Caco-2 (cell line): ENCODE measurements at places on chromosomes 6 and 20. TPM values are rescaled to one million over a fixed set of nuclear protein-coding genes. Genes with fewer than 3 reads are reported as not detected.

The IPCEF1 gene
- 1.4 and 1.9 TPM in 2 replicates for total RNA-seq

The C2 gene
- total RNA-seq: 4.8 and 4.9 TPM in 2 replicates

The LRFN2 gene
- total RNA-seq: not detected in 2 replicates

The C6orf58 gene
- not detected in 2 replicates for total RNA-seq

The BTN1A1 gene
- 7.3 and 8.3 TPM in 2 replicates for total RNA-seq

The CD109 gene
- 0.18 and 0.19 TPM in 2 replicates for total RNA-seq

The SGK2 gene
- total RNA-seq: 5.2 and 6.6 TPM in 2 replicates

The TREML2 gene
- total RNA-seq: not detected in 2 replicates

The HTR1E gene
- not detected in 2 replicates for total RNA-seq

- H3K36me3 ChIP-seq: no peaks in the 10 kb centered on the region
- H3K4me1 ChIP-seq: peaks cover 3% of the 10 kb centered on the region
- no peaks in the 10 kb centered on the region for H3K27me3 ChIP-seq
- no peak overlapping the region for H3K4me3 ChIP-seq
- DNase-seq: no peak
- H3K27ac ChIP-seq: no peak overlapping the region
These were observed 43.6 kb downstream of the SOBP start for GRCh38 chr6:107533415-107534059.

- no peak for DNase-seq
- H3K27ac ChIP-seq: no peak overlapping the region
- no peak overlapping the region for H3K4me3 ChIP-seq
These were observed 108.6 kb downstream of the CEBPB start for GRCh38 chr20:50299325-50299629.

DNA sequence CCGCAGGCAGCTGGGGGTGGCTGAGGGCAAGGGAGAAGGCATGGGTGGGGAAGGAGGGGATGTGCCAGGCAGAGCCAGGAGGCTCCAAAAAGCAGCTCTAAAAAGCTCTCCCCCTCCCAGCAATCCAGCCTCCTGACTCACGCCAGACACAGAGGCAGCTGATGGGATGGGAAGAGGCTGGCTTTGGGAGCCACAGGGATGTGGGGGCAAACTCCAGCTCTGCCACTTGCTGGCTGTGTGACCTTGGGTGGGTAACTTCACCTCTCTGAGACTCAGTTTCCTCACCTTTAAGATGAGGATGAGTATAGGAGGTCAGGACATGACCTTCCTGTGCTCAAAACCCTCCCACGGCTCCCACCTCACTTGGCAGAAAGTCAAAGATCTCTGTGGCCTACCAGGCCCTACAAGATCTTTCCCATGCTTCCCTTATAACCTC is 148.9 kb downstream of the CEBPB start:
- DNase-seq: no peak
- H3K36me3 ChIP-seq: no peaks in the 10 kb centered on the region
- no peak overlapping the region for H3K27ac ChIP-seq
- H3K27me3 ChIP-seq: no peaks in the 10 kb centered on the region
- H3K4me3 ChIP-seq: no peak overlapping the region
- H3K4me1 ChIP-seq: peaks cover 8% of the 10 kb centered on the region

- H3K4me3 ChIP-seq: no peak overlapping the region
- DNase-seq: no peak
- no peak overlapping the region for H3K27ac ChIP-seq
- H3K27me3 ChIP-seq: no peaks in the 10 kb centered on the region
- peaks cover 27% of the 10 kb centered on the region for H3K4me1 ChIP-seq
These were observed 363.5 kb downstream of the SYNE1 start for GRCh38 chr6:152273638-152274037.

- H3K27ac ChIP-seq: no peak overlapping the region
- H3K36me3 ChIP-seq: no peaks in the 10 kb centered on the region
- no peak for DNase-seq
- no peaks in the 10 kb centered on the region for H3K4me1 ChIP-seq
- no peak overlapping the region for H3K4me3 ChIP-seq
- H3K27me3 ChIP-seq: no peaks in the 10 kb centered on the region
These were observed 214.0 kb downstream of the WDR27 start for GRCh38 chr6:169487579-169488436.

- no peak overlapping the region for H3K4me3 ChIP-seq
- H3K27me3 ChIP-seq: no peaks in the 10 kb centered on the region; the same call in none of the 2 replicates
- no peak for DNase-seq
- H3K27ac ChIP-seq: no peak overlapping the region
- peaks cover 6% of the 10 kb centered on the region; the same call in 1 of the 2 replicates for H3K4me1 ChIP-seq
- 0 out of 2 replicates have a peak, but pooled peaks cover 2% of the 10 kb centered on the region for H3K36me3 ChIP-seq
These were observed 316.0 kb downstream of the TFAP2C start for GRCh38 chr20:56945057-56945456.

DNA sequence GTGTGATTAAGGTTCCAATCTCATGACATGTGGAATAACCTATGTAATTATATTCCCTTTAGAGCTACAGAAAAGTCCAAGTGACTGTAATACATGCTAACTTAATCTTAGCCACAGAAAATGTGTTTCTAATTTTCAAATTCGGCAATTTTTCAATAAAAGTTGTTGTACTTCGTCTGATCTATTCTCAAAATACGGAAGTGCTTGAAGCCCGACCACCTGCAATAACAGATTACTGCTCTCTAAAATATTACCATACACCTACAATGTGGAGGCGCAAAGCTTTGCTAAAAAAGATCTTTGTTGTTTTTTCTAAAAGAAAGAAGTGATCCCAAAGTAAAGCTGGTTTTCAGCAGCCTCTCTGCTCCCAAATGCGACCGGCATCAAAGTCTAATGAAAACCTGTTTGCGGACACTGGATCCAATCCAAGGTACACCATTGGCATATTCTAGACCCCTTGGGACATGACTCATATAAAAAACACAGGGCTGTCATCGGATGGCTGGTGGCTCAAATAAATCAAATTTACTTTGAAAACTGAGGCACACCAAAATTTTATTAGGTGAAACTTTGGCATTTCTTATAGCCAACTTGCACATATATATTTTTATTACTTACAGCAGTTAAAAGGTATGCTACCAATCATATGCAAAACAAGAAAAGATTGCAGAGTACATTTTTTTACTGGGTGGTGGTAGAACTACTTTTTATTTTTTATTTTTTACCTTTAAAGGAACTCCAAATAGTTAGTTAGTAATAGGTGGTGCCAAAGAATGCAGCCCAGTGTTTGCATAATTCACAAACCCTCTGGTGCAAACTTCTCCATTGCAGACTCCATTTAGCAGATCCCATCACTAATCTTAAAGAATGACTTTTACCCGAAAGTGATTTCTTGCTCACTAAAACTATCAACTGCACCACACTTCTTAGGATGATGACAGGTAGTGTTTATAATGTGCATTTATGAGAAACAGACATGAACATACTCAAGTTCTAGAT is 118.7 kb upstream of the TBX18 start:
- no peak overlapping the region for H3K27ac ChIP-seq
- no peaks in the 10 kb centered on the region for H3K27me3 ChIP-seq
- DNase-seq: no peak
- no peak overlapping the region for H3K4me3 ChIP-seq
- H3K36me3 ChIP-seq: no peaks in the 10 kb centered on the region

DNA sequence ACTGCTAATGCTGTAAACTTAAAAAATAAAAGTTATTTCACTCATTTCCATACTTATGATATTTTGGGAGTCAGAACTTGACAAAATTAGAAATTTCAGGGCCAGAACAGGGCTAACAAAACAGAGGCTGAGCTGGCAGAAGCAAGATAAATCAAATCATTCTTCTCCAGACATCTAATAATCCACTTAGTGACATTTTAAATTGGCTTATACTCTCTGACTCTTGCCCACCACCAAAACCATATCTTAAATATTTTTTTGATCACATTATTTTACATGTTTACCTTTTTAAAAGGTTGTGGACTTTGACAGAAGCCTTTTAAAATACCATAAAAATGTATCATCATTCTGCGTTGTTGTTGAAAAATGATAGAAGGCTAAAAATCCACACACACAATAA is 116.5 kb downstream of the LMBRD1 start:
- H3K4me1 ChIP-seq: no peaks in the 10 kb centered on the region
- no peaks in the 10 kb centered on the region for H3K36me3 ChIP-seq
- no peak overlapping the region for H3K27ac ChIP-seq
- H3K4me3 ChIP-seq: no peak overlapping the region
- H3K27me3 ChIP-seq: no peaks in the 10 kb centered on the region
- DNase-seq: no peak

- H3K36me3 ChIP-seq: no peaks in the 10 kb centered on the region
- H3K27ac ChIP-seq: no peak overlapping the region
- peaks cover 7% of the 10 kb centered on the region for H3K4me1 ChIP-seq
- H3K4me3 ChIP-seq: no peak overlapping the region
- DNase-seq: peak; percentile 42
These were observed 1382.8 kb upstream of the DEFB115 start for GRCh38 chr20:29874476-29875202.

DNA sequence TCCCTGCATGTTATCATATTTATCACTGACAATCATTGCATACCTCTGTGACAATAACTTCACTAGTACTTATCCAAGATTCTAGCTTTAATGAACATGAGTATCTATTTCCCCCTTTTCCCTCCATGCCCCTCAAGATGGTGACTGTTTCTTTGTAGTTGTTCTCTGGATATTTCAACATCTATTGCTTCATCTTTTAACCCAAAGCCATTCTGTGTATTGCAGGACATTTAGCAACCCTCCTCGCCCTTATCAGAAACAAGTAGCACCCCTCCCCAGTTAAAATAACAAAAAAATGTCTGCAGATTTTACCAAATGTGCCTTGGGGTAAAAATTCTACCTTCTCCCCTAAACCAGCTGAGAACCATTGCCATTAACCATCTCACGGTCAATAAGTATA is 979.8 kb upstream of the MANEA start:
- no peak for DNase-seq
- no peak overlapping the region for H3K27ac ChIP-seq
- H3K27me3 ChIP-seq: no peaks in the 10 kb centered on the region

- no peaks in the 10 kb centered on the region for H3K36me3 ChIP-seq
- H3K27ac ChIP-seq: peak overlapping the region; percentile 86
- peak overlapping the region; percentile 91 for H3K4me3 ChIP-seq
- H3K27me3 ChIP-seq: no peaks in the 10 kb centered on the region
These were observed 804 bp downstream of the ELOVL5 start for GRCh38 chr6:53347921-53348370.

GRCh38 chr6:12980741-12981140 is 264.2 kb downstream of the PHACTR1 start:
- H3K36me3 ChIP-seq: no peaks in the 10 kb centered on the region
- no peaks in the 10 kb centered on the region for H3K4me1 ChIP-seq
- no peak overlapping the region for H3K27ac ChIP-seq
- DNase-seq: no peak
- no peaks in the 10 kb centered on the region for H3K27me3 ChIP-seq

- DNase-seq: peak; percentile 42
- H3K36me3 ChIP-seq: no peaks in the 10 kb centered on the region
- 0 out of 2 replicates have a peak, but pooled peaks cover 3% of the 10 kb centered on the region for H3K4me1 ChIP-seq
- no peak within 1 kb of the TSS for H3K27ac ChIP-seq
- peak within 1 kb of the TSS; percentile 66 for H3K4me3 ChIP-seq
These were observed at the start of gene MRAP2 for GRCh38 chr6:84033523-84034451. Gene MRAP2, plus strand, starts transcription at chr6:84033772. Its CDS starts 21,547 bp downstream, at chr6:84055319.

DNA sequence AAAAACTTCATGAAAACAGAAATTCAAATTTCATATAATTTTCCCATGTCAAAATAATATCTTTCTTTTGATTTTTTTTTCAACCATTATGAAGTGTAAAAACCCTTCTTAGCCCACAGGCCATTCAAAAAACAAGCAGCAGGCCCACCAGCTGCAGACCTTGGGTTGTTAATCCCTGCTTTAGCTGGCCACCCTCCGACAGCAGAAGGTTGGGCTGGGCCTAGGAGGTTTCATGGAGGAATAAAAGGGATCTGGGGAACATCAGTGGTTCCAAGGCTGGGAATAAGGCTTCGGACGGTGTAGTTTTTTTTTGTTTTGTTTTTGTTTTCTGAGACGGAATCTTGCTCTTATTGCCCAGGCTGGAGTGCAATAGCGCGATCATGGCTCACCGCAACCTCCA is 3.6 kb upstream of the HSP90AB1 start:
- H3K4me3 ChIP-seq: no peak overlapping the region
- DNase-seq: no peak
- H3K27me3 ChIP-seq: no peaks in the 10 kb centered on the region

GRCh38 chr20:6238421-6238820 is 115.6 kb upstream of the FERMT1 start:
- no peaks in the 10 kb centered on the region for H3K36me3 ChIP-seq
- H3K4me1 ChIP-seq: no peaks in the 10 kb centered on the region
- H3K27me3 ChIP-seq: no peaks in the 10 kb centered on the region; the same call in none of the 2 replicates
- no peak for DNase-seq
- H3K4me3 ChIP-seq: no peak overlapping the region
- H3K27ac ChIP-seq: no peak overlapping the region

DNA sequence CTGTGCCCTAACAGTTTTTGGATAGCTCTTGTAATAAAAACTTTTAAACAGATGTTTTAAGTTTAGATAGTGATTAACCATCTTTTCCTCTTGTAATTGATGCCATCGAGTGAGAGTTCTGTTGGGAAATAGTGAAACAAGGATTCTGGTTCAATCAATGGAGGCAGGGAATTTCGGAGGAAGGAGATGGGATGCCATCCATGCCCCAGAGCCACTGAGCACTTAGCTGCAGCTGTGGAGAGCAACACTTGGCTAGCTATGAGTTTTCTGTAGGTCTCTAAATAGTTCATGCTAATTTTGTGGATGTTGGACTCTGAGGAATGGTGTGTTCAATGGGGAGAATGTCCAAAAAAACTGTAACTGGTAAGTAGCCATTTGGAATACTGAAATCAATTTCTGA is 16.7 kb downstream of the CBFA2T2 start:
- no peaks in the 10 kb centered on the region for H3K4me1 ChIP-seq
- no peak for DNase-seq
- no peak overlapping the region for H3K4me3 ChIP-seq
- H3K27me3 ChIP-seq: no peaks in the 10 kb centered on the region
- H3K27ac ChIP-seq: no peak overlapping the region

- no peak for DNase-seq
- H3K27ac ChIP-seq: no peak overlapping the region
- H3K4me1 ChIP-seq: no peaks in the 10 kb centered on the region
- no peak overlapping the region for H3K4me3 ChIP-seq
These were observed 918.0 kb downstream of the TFAP2A start for GRCh38 chr6:9496837-9497236.

GRCh38 chr6:79158856-79159516 is 75.5 kb downstream of the HMGN3 start:
- DNase-seq: peak; percentile 32
- no peaks in the 10 kb centered on the region for H3K36me3 ChIP-seq
- peak overlapping the region; percentile 65 for H3K27ac ChIP-seq
- H3K4me3 ChIP-seq: no peak overlapping the region

GRCh38 chr6:105428342-105428957 is 25.6 kb upstream of the PREP start:
- peak overlapping the region; percentile 66 for H3K27ac ChIP-seq
- no peak for DNase-seq
- H3K36me3 ChIP-seq: no peaks in the 10 kb centered on the region
- peaks cover 27% of the 10 kb centered on the region for H3K4me1 ChIP-seq
- no peak overlapping the region for H3K4me3 ChIP-seq
- no peaks in the 10 kb centered on the region for H3K27me3 ChIP-seq

GRCh38 chr6:134152767-134153485 is 100.5 kb upstream of the SLC2A12 start:
- H3K27me3 ChIP-seq: no peaks in the 10 kb centered on the region
- no peaks in the 10 kb centered on the region for H3K36me3 ChIP-seq
- DNase-seq: no peak
- no peak overlapping the region for H3K4me3 ChIP-seq
- H3K27ac ChIP-seq: no peak overlapping the region
